ENCODE measurements at places on chromosomes 6 and 20.

- DNase-seq, result no peak
These were observed 41.4 kb downstream of the SCAND1 start for GRCh38 chr20:35912881-35913280.

- DNase-seq, result no peak
These were observed 17.6 kb downstream of the PRDM1 start for GRCh38 chr6:106103728-106104109.

DNA sequence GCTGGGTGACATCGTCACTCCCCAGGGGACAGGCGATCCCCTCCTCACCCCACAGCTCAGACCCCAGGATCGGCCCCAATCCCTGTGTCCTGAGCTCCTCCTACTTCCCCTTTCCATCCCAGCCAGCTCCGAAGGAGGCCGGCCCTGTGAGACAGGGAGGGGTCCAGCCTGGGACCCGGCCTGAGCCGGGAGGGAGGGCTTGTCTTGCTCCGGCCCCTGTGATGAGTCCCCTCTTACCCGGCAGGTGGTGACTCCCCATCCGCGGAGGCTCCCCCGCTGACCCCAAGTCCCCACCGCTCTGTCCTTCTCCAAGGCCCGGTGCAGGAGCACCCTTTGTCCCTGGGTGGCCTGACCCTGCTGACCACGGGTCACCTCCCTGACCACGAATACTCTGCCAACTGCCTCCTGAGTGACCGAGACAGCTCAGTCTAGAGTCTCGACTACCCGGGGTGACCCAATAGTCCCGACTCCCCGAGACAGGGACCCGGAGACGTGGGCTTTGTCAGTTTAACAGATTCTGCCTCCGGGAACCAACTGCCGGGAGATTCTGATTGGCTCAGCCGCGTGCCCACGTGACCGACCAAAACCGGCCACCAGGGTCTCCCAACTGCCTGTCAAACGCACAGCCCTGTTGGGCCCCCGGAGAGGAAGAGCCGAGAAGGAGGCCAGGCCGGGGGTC lies 187.4 kb upstream of the PROKR2 start:
- DNase-seq, result no peak

GRCh38 chr20:43507150-43508080 lies at the start of gene L3MBTL1:
L3MBTL1 (plus strand) TSS chr20:43507697; CDS start chr20:43513504, 5,807 bp downstream.
- DNase-seq, result peak; percentile 1

DNA sequence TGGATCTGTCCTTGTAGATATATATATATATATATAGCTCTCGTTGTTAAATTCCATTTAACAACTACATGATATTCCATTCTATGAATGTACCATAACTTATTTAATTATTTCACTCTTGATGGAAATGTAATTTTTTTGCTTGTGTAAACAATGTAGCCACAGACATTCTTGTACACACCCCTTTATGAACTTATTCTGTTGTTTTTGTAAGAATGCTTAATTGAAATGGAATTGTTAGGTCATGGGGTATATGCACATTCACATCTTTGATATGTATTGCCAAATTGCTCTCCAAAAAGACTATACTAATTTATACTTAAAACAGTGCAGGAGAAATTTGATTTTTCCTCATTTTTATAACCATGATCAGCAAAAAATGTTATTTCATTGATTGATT lies 67.2 kb downstream of the MAP3K4 start:
- no peak for DNase-seq

- DNase-seq, result no peak
These were observed 111.4 kb upstream of the ARMC2 start for GRCh38 chr6:108736832-108737231.

DNA sequence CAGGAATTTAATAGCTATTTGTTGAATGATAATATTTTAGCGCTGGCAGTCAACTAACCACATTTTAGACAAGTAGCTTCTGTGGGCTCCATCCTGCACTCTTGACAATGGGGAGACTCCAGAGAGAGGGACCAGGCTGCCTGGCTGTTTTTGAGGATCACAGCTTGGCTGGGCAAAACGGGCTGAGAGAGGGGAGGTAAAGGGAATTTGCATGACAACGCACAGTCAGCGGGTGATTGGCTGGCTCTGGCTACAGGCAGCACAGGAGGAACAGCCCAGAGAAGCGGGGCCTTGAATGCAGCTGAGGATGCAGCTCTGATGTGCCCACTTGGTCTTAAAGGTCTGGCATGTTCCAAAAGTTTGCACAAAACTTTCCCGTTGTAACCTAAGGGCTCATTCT lies 41.2 kb downstream of the LRFN2 start:
- no peak for DNase-seq

- DNase-seq, result no peak
These were observed 395.0 kb downstream of the CDKAL1 start for GRCh38 chr6:20929283-20929682.

DNA sequence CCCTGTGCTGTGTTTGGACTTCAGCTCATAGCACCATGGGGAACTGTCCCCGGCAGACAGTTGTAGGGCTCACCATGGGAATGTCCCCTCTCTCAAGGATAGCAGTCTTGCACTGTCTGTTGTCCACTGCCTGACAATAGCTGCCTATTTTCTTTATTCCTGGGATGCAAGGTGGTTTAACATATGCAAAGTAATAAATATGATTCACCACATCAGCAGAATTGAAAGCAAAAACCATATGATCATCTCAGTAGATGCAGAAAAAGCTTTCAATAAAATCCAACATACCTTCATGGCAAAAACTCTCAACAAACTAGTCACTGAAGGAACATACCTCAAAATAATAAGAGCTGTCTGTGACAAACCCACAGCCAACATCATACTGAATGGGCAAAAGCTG lies 13.5 kb upstream of the LRP11 start:
- no peak for DNase-seq

DNA sequence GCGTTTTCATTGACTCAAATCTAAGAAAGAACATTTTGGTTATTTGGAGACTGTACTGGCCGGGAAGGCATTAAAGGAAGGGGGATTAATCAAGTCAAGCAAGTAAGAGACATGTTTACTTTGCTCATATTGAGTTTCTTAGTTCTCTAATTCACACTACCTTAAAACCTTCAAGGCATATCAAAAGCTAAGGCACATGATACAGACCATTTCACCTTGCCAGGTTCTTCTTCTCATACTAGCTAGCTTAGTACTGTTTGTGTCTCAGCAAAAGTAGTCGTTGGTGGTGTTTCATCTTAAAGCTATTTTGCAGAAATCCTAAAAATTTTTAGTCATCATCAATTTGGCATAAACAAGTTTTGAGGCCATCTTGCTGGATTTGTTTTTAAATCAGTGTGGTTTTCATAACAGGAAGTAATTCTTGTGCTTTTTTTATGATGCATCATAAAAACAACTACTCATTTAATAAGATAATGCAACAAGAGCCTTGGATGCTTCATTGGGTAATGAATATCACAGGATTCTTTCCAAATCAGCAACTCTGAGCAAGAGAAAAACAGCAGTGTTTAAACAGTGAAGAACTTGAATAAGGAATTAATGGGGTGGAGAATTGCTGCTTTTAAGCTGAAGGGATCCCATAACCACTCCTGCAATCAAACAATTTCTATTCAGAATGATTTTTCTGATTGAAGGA lies 425.3 kb downstream of the EPM2A start:
- DNase-seq, result no peak
